ENCODE measurements at places on chromosomes 7 and 10. TPM values are rescaled to one million over a fixed set of nuclear protein-coding genes. Genes with fewer than 3 reads are reported as not detected.

DNA sequence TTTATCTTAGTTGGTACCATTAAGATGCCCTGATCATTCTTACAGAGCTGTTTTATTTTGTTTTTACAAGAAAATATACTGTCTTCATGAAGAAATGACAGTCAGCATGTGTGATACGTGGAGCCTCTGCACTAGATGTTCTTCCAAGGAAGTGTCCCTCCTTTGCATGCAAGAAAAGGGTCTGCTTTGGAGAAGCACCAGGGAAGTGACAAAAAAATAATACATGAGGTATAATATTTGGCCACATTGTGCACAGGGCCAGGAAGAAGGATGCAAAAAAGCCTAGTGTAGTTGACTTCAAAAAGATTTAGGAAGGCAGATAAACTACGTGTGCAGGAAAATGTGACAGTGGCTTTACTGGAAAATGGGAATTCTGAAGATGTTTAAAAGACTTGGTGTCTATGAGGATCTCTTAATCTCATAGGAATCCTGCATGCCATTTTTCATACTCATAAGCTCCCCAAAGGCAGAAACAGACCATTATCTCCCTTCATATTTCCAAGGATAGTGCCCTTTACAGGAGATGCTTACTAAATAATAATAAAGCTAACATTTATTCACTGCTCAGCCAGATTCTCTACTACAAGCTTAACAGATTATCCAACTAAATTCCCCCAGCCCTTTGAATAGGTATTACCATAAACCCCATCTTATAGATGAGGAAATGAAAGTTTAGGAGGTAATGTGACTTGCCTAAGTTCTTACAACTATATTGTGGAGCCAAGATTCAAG lies 284.2 kb downstream of the HPSE2 start:
- no peak for DNase-seq

DNA sequence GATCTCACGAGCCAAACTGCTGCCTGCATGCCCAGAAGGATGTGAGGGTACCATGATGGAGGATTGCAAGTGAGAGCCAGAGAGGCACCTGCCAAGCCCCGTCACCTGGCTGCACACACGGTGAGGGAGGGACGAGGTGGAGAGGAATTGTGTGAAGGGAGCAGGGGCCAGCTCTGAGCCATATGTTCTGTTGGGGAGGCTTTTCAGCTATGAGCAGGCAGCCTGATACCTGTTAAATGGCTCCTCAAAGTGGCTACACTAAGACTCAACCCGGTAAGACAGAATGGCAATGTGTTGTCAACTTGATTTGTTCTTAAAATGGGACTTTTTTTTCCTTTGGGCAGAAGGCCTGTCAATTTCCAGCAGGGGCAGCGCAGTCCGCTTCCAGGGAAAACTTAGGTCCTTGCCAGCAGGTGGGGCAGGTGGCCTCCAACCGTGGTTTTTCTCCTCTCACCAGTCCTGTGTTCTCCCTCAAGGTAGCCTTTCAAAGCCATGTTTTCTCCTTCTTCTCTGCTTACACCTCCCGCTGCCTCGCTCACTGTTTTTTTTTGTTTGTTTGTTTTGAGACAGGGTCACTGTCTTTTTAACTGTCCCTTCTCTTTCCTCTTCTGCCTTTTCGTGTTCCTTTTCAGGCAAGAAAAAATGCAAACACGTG lies 57.7 kb upstream of the ZNRF2 start:
- no peak for DNase-seq

GRCh38 chr10:116168745-116169144 lies 104.3 kb downstream of the GFRA1 start:
- no peak for DNase-seq

DNA sequence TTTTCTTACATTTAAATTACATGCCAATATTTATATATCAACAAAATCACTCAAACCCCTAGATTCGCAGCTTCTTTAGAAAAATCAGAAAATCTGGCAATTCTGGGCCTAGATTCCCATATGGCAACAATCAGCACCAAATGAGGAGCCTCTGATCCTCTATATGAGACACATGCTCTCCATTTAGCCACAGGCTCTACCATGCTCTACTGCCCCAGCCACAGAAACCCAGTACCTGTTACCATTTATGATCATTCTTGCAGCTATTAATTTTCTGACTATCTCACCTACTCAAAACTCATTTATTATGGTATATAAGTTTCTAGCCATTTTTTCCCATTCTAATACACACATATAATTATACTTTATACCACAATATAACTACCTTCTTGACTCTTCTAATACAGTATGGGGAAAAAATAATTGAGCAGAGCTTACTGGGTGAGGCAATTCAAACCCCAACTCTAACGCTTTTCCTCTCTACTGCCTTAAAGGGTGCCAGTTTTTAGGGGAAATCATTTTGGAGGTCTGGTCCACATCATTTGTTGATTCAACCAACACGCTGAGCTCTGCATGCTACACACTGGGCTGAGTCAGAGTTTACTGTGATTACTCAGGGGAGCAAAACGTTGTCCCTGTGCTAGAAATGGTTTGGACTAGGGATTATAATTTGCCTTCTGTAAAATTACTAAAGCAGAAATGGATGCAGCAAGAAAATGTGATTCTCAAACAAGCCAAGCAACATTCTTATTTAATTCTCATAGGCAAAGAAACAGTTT lies 11.6 kb downstream of the PDLIM1 start:
- DNase-seq, result no peak

Gene LIPF
- 0.10 TPM for total RNA-seq

DNA sequence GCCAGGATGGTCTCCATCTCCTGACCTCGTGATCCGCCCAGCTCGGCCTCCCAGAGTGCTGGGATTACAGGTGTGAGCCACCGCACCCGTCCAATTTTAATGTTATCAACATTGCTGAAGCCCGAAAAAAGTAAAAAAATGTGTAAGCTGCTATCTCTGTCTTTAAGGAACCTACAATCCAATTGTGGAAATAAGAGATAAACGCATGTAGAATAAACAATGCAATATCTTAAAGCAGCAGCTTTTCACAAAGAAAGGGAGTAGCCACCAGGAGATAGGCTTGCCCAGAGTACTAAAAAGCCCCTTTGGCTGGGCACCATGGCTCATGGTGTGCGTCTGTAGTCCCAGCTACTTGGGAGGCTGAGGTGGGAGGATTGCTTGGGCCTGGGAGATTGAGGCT lies 282.9 kb upstream of the LYZL1 start:
- DNase-seq, result no peak

- no peak for DNase-seq
Measured at GRCh38 chr10:123995461-123996131, 97.8 kb downstream of the CHST15 start.

Gene EPO
- not detected for total RNA-seq

Gene PRPS1L1
- not detected for total RNA-seq

Gene ATP6V1F
- total RNA-seq, result 48.0 TPM

DNA sequence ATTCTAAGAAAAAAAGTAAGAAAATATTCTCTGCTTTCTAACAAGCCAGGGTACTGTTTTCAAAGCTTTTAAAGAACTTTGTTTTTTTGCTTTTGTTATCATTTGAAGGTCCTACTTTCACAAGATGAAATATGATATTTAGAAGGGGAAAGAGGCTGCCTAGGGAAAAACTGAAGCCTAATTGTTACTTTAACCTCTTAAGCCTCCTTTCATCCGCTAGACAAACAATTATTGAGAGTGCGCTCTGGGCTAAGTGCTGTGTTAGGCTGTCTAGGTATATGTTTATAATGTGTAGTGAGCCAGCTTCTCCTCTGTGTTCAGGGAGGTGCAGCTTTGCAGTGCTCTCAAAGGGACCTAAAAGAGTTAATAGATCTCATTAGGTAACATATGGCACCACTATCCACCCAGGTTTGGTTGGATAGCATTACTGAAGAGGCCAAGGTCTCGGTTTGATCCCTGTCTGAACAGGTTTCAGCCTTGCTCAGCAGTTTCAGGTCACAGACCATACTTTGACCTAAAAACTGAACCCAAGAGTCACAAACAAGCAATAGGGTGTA lies 17.9 kb downstream of the PDK4 start:
- no peak for DNase-seq

GRCh38 chr7:55484241-55484640 lies 88.1 kb downstream of the VOPP1 start:
- DNase-seq, result no peak

- no peak for DNase-seq
Measured at GRCh38 chr7:42440951-42441350, 203.9 kb upstream of the GLI3 start.

Gene MYPN
- total RNA-seq, result 9.4 TPM

DNA sequence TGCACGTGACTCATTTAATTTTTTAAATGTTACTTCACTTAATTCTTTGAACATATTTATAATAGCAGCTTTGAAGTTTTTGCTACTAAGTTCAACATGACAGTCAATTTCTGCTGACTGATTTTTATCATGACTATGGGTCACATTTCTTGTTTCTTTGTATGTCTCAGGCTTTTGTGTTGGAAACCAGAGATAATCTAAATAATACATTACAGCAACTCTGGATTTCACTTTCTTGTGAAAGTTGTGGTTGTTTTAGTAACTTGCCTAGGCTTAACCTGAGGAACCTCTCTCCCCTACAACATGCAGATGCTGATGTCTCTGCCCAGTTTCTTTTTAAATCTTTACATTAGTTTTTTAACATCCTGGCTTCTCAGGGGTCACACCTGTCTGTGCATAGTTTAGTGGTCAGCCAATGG lies 180.8 kb downstream of the CCDC71L start:
- no peak for DNase-seq

Gene SUN3
- total RNA-seq, result not detected

GRCh38 chr7:82404652-82405051 lies 38.9 kb downstream of the CACNA2D1 start:
- no peak for DNase-seq

DNA sequence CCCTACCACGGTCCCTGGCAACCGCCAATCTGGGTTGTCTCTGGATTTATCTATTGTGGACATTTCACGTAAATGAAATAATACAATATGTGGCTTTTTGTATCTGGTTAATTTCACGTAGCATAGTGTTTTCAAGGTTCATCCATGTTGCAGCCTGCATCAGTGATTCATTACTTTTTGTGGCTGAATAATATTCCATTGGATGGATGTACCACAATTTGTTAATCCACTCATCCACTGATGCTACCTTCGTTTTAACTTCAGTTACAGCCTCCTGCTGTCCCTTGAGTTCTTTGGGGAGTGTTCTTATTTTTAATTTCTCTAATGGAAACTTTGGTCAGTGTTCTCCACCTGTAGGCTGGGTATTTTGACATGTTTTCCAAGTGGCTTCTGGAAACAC lies 49.5 kb downstream of the GRK5 start:
- no peak for DNase-seq

DNA sequence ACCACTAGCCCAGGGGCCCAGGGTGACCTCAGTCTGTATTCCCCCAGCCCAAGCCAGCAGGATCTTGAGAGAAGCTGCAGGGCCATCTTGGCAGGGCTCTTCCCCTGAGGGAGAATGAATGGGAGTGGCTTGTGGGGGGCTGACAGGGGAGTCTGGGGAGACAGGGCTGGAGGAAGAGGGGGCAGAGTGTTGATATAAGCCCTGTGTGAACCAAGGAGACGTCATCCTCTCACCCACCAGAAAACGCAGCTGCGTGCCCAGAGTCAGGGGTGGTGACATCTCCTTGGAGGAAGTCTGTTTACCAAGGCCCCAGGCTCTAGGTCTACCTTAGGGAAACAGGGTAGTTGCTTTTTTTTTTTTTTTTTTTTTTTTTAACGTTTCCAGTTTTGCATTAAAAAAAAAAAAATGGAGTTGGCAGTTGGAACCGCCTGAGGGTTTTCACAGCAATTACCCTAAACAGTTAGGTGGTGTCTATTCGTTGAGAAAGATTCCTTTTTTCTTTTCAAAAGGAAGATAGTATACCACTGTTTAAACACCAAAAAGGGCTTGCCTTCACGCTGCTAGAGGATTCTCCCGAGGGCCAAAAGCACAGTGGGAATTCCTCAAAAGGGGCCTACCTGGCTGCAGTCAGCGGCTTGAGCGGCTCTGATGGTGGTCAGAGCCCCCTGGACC lies 113.8 kb downstream of the PRPF18 start:
- DNase-seq, result no peak

- no peak for DNase-seq
Measured at GRCh38 chr7:26490640-26491624, 199.3 kb downstream of the SNX10 start.

- no peak for DNase-seq
Measured at GRCh38 chr10:132448248-132448731, 51.3 kb downstream of the PWWP2B start.

DNA sequence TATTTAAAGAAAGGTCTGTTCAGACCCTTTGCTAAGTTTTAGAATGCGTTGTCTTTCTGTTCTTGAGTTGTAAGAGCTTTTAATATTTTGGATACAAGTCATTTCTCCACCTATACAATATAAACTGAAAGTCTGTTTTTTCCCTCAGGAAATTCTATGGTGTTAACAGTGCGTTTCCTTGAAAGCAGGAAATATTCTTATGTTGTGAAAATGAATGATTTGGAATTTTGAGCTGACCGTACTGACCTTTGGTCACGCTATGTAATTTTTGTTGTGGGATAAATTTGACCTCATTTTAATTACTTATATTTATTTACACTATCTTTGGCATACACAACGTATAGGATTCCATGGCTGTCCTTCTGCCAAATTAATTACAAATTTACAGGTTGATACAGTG lies 43.5 kb downstream of the PUS7 start:
- DNase-seq, result no peak

- DNase-seq, result peak; percentile 61
Measured at GRCh38 chr10:113130014-113130641, 180.1 kb downstream of the TCF7L2 start.

Gene SP4
- 9.5 TPM for total RNA-seq

DNA sequence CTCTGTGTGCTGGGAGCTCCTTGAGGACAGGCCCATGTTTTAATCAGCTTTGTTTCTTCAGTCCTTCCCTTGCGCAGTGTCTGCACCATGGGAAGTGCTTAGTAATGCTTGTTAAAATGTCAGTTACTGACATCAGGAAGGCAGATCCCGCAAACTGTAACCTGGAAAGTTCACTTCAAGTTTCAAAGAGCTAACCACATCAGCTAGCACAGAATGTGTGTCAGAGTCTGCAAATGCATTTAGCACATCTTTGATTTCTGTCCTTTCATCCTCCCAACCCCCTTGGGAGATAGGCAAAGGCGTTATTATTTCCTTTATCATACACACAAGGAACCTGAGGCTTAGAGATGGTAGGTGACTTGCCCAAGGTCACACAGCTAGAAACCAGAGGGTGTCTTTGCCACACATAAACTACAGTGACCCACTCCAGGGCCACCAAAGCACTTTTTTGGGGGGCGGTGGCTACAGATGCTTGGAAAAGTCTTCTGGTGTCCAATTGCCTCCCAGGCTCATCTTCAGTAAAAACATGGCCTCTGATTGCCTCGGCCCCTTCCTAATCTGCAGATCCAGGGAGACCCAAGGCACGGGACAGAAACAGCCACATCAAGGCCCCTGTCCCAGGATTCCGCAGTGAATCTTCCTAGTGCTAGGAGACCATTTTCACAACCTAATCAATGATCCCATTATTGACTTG lies 116.2 kb upstream of the GPR26 start:
- DNase-seq, result no peak

GRCh38 chr10:86254526-86255174 lies 111.9 kb downstream of the GRID1 start:
- no peak for DNase-seq

DNA sequence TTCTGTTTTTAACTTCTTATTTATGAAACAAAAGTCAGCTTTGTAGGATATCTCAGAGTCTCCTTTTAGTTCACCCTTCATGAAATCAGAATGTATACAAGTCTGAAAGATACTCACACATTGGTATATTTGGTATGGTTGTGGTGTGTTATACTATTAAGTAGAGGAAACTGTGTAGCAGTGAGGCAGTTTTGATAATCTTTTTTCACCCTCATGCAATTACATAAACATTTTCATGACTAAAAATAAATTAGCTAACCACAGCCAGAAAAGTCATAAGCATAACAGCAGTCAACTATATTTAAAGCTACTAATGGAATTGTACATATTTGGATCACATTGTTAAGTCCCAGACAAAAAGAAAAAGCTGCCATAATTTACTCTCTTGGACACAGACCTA lies 62.1 kb downstream of the FAM185A start:
- no peak for DNase-seq
